ENCODE measurements at places on chromosomes 3 and 15. TPM values are rescaled to one million over a fixed set of nuclear protein-coding genes. Genes with fewer than 3 reads are reported as not detected.
A peak's percentile ranks its signal among the peaks of the same experiment; 100 is the strongest.

Gene ACY1
- total RNA-seq: 17.1 TPM

Gene ABHD2
- total RNA-seq: 62.8 TPM

GRCh38 chr15:73457334-73457733 lies 14.4 kb downstream of the REC114 start:
- no peaks in the 10 kb centered on the region for H3K4me1 ChIP-seq
- no peak for DNase-seq
- H3K27ac ChIP-seq: no peak overlapping the region
- H3K4me3 ChIP-seq: no peak overlapping the region
- peaks cover 39% of the 10 kb centered on the region for H3K27me3 ChIP-seq
- H3K36me3 ChIP-seq: no peaks in the 10 kb centered on the region

GRCh38 chr3:57957824-57958223 lies 50.4 kb upstream of the FLNB start:
- no peaks in the 10 kb centered on the region for H3K36me3 ChIP-seq
- DNase-seq: no peak
- H3K4me1 ChIP-seq: peaks cover 3% of the 10 kb centered on the region
- H3K27ac ChIP-seq: no peak overlapping the region
- H3K27me3 ChIP-seq: no peaks in the 10 kb centered on the region

Gene CCDC9B
- total RNA-seq: 2.6 TPM

DNA sequence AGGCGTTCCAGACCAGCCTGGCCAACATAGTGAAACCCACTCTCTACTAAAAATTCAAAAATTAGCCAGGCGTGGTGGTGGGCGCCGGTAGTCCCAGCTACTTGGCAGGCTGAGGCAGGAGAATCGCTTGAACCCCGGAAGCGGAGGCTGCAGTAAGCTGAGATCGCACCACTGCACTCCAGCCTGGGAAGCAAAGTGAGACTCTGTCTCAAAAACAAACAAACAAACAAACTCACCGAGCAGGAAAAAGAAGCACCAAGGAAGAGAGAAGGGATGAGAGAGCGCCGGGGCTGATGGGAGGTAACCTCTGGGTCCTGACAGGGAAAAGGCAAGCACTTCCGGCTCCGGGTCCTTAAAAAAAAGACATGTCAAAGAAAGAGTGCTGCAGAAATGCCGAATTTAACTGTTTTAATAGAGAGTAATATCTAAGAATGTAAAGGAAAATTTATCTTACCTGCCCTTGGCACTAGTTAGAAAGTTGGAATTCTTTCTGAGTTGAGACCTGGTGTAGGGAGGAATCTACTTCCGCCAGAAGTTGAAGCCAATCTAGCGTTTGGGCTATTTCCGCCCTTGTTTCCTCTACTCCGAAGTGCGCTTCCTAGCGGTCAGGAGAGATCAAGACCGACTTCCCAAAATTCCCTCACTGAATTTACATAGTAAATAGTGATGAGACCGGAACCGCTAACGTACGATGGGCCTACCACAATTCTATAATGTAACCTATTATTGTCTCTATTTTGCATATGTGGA lies 29.1 kb downstream of the EFCAB12 start:
- peak overlapping the region; percentile 99 for H3K4me3 ChIP-seq
- peaks cover 4% of the 10 kb centered on the region for H3K36me3 ChIP-seq
- H3K4me1 ChIP-seq: peaks cover 29% of the 10 kb centered on the region
- peak overlapping the region; percentile 92 for H3K27ac ChIP-seq
- no peaks in the 10 kb centered on the region for H3K27me3 ChIP-seq
- peak; percentile 62 for DNase-seq

- no peaks in the 10 kb centered on the region for H3K4me1 ChIP-seq
- no peaks in the 10 kb centered on the region for H3K27me3 ChIP-seq
- no peak overlapping the region for H3K4me3 ChIP-seq
- no peak overlapping the region for H3K27ac ChIP-seq
- H3K36me3 ChIP-seq: no peaks in the 10 kb centered on the region
Observed at GRCh38 chr15:99121691-99122410, 17.0 kb downstream of the SYNM start.

DNA sequence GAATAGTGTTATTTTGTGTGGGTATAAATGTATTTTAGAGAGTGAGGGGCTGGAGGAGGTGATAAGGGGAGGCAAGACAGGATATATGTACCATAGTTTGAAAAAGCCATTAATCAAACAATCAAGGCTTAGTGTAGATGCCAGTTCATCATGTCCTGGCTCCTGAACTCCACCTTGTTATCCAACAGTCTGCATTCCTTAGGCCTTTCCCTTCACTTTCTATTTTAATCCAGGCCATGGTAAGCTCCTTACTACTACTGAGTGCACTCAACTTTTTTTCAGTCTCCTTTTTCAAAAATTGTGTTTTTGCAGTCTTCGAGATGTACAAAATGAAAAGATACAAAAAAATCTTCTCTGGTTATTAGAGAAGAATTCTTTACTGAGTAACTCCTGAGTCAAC lies 700.5 kb upstream of the NAALADL2 start:
- no peak overlapping the region for H3K27ac ChIP-seq
- H3K4me1 ChIP-seq: no peaks in the 10 kb centered on the region

- peaks cover 2% of the 10 kb centered on the region for H3K36me3 ChIP-seq
- no peak for DNase-seq
- H3K4me1 ChIP-seq: peaks cover 30% of the 10 kb centered on the region
- H3K27ac ChIP-seq: no peak overlapping the region
- H3K27me3 ChIP-seq: no peaks in the 10 kb centered on the region
- H3K4me3 ChIP-seq: no peak overlapping the region
Observed at GRCh38 chr3:141371882-141372281, 3.6 kb downstream of the ZBTB38 start.

DNA sequence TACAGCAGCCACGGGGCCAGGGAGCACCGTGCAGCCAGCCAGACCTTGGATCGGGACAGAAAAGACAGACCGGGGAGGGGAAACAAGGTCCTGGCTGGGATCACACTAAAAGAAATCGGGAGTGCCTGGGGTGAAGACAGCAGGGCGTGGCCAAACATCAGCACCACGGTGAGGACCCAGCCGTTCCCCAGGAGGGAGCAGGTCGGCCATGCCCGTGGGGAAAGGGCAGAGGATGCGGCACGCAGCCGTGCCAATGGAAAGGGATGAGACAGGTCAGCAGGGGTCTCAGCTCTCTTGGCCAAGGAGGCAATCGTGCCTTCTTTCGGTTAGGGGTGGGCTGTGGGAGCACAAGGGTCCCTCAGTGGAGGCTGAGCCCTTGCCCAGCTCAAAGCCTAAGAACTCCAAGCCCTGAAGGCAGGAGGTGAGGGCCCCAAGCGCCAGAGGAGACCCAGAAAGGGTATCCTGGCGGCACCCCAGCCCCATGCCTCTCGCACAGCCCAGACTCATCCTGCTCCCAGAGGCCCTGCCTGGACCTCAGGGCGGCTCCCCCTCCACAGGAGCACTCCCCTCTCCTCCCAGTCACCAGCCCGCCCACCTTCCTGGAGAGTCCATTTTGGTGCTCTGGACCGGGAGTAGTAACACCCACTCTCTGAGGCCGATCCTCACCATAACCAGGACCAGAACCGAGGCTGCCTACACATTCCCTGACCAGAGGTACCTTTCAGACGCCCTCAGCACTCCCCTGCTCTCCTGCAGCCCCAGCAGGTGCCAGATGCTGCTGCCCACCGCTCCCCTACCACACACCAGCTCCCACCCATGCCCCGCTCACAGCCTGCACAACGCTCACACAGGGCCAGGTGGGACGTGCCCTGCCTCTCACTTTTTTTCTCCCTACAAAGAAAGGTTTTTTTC lies 23.2 kb upstream of the OCA2 start:
- H3K4me3 ChIP-seq: no peak overlapping the region
- H3K27me3 ChIP-seq: no peaks in the 10 kb centered on the region
- H3K36me3 ChIP-seq: peaks cover 1% of the 10 kb centered on the region
- no peak overlapping the region for H3K27ac ChIP-seq

Gene CLDN1
- not detected for total RNA-seq
